ENCODE measurements at places on chromosomes 1 and 21.

DNA sequence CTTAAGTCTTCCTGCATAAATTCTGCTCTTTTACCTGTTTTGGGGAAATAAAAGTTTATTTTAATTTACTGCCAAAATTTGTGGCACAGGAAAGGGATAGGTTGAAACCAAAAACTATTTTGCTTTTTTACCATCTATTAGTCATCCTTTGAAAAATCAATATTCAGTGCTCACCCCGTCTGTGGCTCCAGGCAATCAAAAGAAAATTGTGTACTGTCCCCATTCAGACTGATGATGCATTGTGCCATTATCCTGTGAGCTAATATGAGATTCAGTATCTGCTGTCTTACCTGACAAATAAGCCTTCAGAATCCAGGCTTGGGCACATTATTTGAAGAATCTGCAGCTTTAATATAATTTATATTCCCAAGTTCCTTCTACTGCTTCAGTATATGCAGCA lies 650.7 kb downstream of the KIF26B start:
- no peak for DNase-seq

DNA sequence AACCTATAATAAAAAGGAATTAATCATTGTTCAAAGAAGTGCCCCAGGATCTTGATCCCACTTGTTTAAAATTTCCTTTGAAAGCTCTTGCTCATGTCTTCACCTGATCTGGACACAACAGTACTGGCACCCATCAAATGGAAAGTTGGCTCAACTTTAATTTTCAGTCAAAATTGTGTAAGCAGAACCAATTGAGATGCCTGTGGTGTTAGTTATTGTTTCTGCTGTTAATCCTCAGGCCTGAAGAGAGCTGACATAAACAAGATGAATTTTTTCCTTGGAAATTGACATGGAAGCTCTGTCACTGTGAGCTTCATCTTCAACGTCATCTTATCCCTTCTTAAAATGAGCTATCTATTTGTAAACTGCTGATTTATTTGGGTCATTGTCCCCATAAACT lies 88.3 kb upstream of the TNFSF4 start:
- DNase-seq: no peak

- DNase-seq: no peak
These were observed 130.3 kb downstream of the FGGY start for GRCh38 chr1:59427155-59427554.

- DNase-seq: no peak
These were observed 13.2 kb downstream of the PDXK start for GRCh38 chr21:43731891-43732711.

DNA sequence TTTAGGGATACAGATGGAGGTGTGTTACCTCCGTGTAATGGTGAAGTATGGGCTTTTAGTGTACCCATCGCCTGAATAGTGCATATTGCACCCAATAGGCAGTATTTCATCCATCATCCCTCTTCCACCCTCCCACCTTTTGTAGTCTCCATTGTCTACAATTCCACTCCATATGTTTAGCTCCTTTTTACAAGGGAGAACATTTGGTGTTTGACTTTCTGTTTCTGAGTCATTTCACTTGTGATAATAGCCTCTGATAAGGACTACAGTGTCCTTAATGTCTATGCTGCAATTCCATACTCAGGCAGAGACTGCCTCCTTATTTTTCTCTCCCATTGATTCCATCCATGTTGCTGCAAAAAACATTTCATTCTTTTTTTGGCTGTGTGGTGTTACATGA lies 48.7 kb downstream of the OVGP1 start:
- DNase-seq: no peak

DNA sequence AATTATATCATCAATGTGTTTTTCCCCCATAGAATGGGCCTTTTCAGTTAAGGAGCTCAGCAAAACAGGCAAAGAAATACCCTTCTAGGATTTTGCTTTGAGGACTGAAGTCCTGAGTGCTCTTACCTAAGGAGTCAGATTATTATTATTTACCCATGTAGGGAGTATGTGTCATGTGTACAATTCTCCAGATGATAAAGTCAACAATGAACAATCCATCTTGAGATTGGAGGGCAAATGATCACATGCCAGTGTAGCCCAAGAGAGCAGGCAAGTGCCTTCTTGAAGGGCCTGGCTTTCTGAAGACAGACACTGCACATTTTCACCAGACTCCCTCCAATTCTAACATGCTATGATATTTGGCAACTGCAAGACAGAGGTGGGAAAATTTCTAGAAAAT lies 159.7 kb downstream of the PCNX2 start:
- no peak for DNase-seq
